ENCODE measurements at places on chromosomes 2 and 18. TPM values are rescaled to one million over a fixed set of nuclear protein-coding genes. Genes with fewer than 3 reads are reported as not detected.

LRRFIP1 gene
- 197 TPM for total RNA-seq

RGPD3 gene
- total RNA-seq, result not detected

DNA sequence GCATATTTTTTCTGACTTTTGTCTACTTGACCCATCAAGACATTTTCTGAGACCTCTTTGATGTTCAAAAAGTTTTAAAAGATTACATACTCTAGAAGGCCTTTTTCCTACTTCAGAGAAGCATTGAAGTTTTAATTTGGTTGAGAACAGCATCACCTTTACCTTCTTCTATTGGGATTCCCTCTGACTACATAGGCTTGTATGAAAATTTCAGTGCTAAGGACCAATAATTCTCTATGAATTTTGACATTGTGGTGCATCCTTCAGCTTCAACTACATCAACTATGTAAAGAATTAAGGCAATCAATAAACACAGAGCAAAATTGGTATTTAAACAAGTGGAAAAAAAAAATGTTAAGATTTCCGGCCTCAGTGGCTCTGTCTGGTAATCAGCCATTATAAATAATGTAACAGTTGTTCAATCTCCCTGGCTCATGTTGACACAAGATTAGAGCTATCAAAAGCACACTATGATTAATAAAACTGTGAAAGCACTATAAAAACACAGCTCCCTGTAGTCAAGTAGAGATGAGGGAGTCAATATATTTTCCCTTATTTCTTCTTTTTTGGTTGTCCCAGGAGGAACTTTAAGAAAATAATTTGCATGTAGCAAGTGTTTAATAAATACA, 627.0 kb upstream of the SYT4 start:
- DNase-seq, result no peak

GRCh38 chr2:31083234-31083993, 54.8 kb downstream of the GALNT14 start:
- DNase-seq, result no peak

DNA sequence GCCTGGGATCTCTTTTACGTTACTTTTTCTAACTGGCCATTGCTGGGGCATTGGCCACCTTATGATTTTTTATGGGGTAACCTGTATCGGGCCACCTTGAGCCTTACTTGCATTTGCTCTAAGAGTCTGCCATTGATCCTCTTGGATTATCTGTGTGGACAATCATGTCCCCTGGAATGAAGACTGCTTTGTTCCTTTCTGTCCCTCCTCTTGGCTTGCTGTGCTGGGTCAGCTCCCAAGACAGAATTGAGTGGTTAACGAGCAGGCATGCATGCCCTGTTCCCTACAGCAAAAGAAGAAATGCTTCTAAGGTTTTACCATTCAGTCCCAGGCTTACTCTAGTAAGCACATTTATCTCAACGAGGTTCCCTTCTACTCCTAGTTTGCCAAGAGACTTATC, 46.3 kb downstream of the MAL start:
- DNase-seq, result no peak

DNA sequence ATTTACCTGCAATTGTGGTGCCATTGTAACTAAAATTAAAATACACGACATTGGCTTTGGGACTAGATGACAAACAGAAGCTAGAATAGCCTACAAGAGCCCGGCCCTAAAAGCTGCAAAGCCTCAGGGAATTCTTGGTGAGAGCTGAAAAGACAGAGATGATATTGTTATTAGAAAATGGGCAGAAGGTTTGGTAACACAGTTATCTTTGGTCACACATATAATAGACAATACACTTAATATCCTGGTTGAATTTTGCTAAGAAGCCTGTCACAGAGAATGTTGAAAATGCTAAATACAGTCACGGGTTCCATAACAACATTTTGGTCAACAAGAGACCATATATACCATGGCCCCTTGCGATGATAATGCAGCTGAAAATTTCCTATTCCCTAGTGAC, 157.3 kb upstream of the CDH19 start:
- no peak for DNase-seq
